ENCODE measurements at places on chromosomes 7 and 10. TPM values are rescaled to one million over a fixed set of nuclear protein-coding genes. Genes with fewer than 3 reads are reported as not detected.

SSBP1 gene
- total RNA-seq: 83.8 TPM

AKR1D1 gene
- total RNA-seq: not detected

RBM20 gene
- total RNA-seq: 101 TPM

PTN gene
- 11.2 TPM for total RNA-seq

NPY4R2 gene
- total RNA-seq: not detected

MSS51 gene
- 5.9 TPM for total RNA-seq

FANK1 gene
- total RNA-seq: 0.30 TPM

SGMS1 gene
- 18.6 TPM for total RNA-seq

DPYSL4 gene
- 42.8 TPM for total RNA-seq

COBL gene
- total RNA-seq: 77.1 TPM

ALOX5 gene
- total RNA-seq: 3.2 TPM

HTR5A gene
- total RNA-seq: not detected

TMEM72 gene
- total RNA-seq: not detected

KCNH2 gene
- total RNA-seq: 94.1 TPM

GRCh38 chr7:54944179-54944578 is 74.6 kb upstream of the EGFR start:
- DNase-seq: no peak

DNA sequence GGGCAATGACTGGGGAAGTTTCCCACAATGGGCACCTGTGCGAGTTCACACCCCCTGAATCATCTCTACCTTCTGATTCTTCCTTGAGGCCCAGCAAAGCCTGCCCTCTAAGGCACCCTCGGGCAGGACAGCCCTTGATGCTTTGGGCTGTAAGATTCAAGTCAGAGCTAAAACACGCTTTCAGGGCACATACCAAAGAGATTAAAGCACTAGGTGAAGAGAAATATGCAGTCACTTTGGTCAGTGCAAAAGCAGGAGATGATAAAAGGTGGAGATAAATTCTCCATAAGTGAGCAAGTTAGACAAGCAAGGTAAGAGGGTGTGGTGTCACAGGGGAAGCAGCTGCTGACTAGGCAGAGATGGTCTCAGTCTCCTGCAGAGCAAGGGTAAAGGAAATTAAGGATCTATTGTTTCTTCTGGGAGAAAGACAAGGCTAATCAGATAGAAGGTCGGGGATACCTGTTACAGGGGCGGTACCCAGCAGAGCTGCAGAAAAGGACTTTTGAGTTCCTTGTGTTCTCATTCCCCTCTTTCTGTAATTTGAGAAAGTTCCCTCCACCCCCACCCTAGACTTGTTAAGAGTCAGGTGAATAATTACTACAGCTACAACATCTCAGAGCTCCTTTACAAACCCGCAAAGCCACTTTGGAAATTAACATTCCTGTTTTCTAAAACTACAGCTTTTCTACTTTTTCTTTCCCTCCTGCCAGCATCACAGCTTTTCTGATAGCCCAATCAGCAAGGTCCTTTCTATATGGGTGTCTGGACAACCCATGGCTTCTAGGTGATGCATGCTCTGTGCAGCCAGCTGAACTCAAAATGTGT is 26.4 kb downstream of the PDLIM1 start:
- no peak for DNase-seq

DNA sequence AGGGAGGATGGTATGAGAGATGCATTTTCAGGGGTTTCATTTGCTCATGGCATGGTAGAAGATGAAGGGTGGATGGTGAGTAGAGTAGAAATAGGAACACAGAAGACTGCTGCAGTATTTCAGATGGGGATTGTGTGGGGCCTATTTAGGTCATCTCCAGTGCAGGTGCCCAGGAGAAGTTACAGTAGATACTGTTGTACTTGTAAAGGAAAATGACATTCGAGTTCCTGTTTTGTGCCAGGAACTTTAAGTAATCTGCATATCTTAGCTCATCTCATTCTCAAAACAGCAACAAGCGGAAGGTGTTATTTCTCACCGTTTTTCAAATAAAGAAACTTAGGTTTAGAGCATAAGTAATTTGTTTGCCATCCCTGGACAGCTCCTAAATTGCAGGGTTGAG is 156.2 kb downstream of the AUTS2 start:
- DNase-seq: no peak

- DNase-seq: no peak
These were observed 155.6 kb upstream of the SEMA3C start for GRCh38 chr7:81074406-81074805.

- DNase-seq: no peak
These were observed 521.4 kb upstream of the SEMA3D start for GRCh38 chr7:85708221-85708620.

GRCh38 chr10:110110338-110110737 is 97.1 kb upstream of the MXI1 start:
- DNase-seq: no peak

GRCh38 chr7:46916581-46916980 is 665.3 kb downstream of the TNS3 start:
- DNase-seq: no peak

DNA sequence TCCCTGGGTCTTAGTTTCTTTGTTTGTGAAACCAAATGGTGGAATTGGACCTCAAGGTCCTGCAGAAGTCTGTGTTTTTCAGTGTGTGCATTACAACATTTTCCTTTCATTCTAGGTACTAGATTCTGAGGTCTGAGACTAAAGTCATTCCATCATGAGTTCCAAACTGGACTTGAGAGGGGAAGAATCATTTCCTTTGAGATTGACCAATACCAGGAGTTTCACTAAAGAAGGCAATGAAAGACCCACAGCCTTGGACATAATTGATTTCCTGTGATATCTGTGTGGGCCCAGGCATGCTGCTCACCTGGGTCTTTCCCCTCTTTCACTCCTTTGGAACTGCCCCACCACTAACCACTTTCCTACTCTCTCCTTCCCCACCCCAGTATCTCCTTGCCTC is 18.2 kb downstream of the TAS2R41 start:
- no peak for DNase-seq

DNA sequence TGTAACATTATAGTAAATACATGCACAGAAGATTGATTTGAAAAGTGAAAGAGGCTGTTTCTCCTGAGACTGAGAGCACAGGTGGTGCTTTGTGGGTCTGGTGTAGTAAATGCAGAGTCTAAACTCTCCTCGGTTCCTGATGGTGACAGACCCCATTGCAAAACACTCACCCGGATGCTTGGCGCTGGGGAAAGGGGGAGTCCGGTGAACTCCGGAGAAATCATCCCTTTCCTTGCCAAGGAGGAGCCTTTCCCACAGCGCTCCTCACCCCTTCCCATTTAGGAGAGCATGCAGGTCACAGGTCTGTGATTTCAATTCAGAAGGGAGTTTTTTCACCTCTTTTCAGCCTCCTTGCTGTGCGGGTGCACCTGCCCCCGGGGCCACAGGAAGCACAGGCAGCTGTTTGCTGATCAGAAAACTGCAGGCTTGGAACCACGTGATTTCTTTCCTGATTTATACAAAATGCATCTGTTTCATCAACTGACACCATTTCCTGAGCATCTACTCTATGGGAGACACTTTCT is 75.6 kb upstream of the LYZL2 start:
- no peak for DNase-seq

DNA sequence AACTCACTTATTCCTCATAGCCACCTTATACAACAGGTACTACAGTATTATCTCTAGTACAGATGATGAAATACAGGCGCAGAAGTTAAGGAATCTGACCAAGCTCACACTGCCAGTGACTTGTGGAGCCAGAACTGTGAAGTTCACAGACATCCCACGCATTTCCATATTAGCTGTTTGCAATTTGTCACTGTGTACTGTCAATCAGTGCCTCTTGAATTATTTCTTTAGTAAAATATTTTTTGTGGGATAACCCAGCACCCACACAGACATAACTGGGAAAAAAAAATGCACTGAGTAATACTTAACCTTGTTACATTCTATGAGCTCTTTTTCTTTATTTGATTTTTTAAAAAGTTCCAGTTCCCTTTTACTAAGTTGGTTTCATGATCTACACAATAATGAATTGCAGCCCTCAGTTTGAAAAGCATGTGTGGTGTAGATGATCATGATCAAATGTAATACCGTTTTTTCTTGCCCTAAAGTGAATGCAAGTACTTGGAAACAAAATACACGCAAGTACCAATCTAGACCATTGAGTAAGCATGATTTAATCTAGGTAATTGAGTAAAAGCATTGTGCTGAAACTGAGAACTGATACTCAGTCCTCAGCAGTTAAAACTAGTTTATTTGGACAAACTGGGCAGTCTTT is 14.1 kb downstream of the CUL1 start:
- no peak for DNase-seq

DNA sequence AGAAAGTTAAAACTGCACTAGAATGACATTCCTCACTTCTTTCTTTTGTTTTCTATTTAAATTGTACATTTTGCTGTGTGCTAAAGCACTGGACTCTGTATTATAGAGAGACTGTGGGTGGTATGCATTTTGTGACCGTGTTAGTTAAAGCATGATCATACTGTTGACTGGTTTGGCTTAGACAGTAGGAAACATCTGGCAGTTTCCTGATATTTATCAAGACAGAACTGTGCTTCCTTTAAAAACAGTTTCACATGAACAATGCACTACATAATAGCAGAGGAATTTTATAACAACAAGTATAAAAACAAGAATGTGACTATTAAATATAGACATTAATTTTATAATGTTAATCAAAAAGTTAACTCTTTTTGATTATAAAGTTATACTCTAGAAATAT is 23.1 kb downstream of the GNG11 start:
- DNase-seq: no peak

DNA sequence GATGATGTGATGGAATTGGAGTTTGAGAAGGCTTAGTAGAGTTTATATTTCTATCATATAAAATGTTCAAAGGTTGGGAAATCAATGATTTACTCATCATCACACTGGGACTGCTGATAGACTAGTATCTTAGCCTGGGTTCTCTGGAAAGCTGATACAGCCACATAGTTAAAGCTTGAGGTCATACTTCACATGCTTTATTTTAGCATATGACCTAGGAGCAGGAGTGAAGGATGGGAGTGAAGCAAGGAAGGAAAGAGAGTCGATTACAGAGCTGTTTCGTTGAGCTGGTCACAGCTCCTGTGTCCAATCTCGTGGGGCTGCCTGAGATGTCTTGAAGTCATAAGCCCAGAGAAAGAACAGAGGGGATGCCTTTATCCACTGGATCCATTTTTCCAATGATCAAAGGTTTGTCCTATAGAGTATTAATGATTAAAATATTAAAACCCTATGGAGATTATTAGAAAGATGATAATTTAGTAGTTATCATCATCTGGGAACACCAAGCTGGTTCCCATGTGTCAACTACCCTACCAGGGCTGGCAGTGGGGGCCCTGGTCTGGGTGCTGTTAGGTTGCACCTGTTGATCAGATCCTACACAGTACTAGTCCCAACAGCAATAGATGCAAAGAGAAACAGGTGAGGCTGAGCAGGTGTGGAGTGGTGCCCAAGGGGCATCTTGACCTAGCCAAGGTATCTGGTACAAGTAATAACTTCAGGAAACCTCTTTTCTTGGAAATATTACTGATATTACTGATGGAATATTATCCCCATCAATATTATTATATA is 77.8 kb downstream of the BAMBI start:
- DNase-seq: no peak

DNA sequence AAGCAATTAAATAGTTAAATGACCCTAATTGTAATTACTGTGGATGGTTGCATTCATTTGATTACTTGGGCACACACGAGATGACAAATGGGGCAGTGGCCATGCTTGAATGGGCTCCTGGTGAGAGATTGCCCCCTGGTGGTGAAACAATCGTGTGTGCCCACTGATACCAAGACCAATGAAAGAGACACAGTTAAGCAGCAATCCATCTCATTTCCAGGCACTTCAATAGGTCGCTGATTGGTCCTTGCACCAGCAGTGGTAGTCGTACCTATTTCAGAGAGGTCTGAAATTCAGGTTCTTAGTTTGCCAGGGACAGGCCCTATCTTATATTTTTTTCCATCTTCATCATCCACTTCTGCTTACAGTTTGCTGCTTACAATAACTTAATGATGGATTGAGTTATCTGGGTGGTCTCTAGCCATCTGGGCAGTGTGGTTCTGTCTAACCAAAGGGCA is 8.3 kb downstream of the PCBD1 start:
- peak; percentile 62 for DNase-seq

DNA sequence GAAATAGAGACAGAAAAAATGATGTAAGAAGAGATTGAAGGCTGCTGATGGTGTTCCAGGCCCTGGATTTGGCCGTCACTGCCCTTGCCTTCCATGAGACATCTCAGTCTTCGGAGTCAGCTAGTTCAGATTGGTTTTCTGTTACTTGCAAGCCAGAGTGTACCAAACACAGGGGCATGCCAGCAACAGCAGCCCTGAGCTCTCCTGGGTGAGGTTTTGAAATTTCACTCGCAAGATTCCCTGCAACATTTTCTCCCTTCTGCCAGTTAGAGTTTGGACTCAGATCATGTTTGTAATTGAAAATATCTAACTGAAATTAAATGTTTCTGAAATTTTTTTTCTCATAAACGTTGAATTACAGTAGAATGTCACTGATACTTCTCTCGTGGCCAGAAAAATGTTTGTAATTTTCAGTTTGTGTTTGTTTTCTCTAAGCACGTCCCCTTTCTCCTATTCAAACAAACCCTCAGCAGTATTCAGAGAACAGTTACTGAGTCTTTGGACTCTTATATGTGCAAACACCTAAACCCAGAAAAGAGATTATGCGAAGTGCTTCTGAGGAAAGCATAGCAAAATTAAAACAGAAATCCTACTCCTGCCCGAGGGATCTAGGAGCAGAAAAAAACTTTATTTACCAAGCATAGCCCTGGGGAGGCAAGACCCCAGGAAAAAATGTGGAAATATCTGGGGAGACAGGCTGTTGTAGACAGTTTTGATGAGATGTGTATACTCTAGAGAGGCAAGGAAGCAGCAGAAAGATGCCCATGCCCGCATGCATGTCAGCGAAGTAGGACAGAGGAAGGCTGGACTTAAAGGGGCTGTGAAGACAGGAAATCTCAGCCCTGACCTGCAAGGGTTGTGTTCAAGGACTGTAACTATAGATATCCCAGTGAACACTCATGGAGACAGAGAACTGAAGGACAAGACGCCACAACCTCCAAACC is 43.0 kb upstream of the NAMPT start:
- no peak for DNase-seq

DNA sequence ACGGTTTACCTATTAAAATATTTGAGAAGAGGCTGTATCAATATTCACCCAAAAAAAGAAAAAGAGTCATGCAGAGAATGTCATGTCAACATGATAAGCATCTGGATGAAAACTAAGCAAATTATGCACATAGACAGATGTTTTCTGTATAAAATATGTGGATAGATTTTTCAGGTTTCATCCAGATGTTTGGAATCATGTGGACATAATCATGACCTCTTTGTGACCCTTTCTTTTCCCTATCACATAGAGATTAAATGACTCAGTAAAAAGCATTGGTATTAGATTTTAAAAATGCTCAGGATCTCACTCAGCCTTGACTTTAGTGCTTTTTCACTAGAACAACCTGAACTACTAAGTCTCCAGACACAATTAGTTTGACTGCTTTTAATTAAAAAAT is 90.0 kb downstream of the FOXP2 start:
- DNase-seq: no peak
